RPMI7951 (cell line): ENCODE measurements at places on chromosomes 12 and 14. TPM values are rescaled to one million over a fixed set of nuclear protein-coding genes. Genes with fewer than 3 reads are reported as not detected.

The KLRD1 gene
- under 0.01 TPM in 1 of 2 replicates, not detected in the other for total RNA-seq

The NGB gene
- not detected in 2 replicates for total RNA-seq

The OTOGL gene
- total RNA-seq = 0.20 and 0.48 TPM in 2 replicates

The PLEKHD1 gene
- total RNA-seq = not detected in 2 replicates
